A549 treated with GW870086 at 1 μM for 4 hours (cell line): ENCODE measurements at places on chromosomes 2 and 18. TPM values are rescaled to one million over a fixed set of nuclear protein-coding genes. Genes with fewer than 3 reads are reported as not detected.

The BIRC6 gene
- total RNA-seq = 26.3 to 41.7 TPM (median 29.3 TPM) in 5 replicates

The TFPI gene
- 38.7 to 57.3 TPM (median 51.8 TPM) in 5 replicates for total RNA-seq

The TUBA3E gene
- 0.29 to 0.83 TPM (median 0.62 TPM) in 5 replicates for total RNA-seq

The CRYGC gene
- total RNA-seq = not detected in 5 replicates

The SLC9A4 gene
- not detected in 5 replicates for total RNA-seq

The SERPINB2 gene
- 0.07 TPM in 1 of 5 replicates, not detected in the others for total RNA-seq

The SPC25 gene
- total RNA-seq = 17.5 to 23.6 TPM (median 19.1 TPM) in 5 replicates

The CFC1 gene
- 0.09 TPM in 1 of 5 replicates, not detected in the others for total RNA-seq

The ASXL2 gene
- total RNA-seq = 8.5 to 15.6 TPM (median 13.8 TPM) in 5 replicates

The LBX2 gene
- total RNA-seq = 1.8 to 4.3 TPM (median 3.0 TPM) in 5 replicates

The NEU2 gene
- not detected in 5 replicates for total RNA-seq

The ARHGAP28 gene
- 0.02 to 0.08 TPM (median 0.03 TPM) in 3 of 5 replicates, not detected in the others for total RNA-seq

The SLC8A1 gene
- total RNA-seq = 0.23 to 0.39 TPM (median 0.26 TPM) in 5 replicates

The NYAP2 gene
- total RNA-seq = not detected in 5 replicates

The TUBA4B gene
- total RNA-seq = 0.13 to 0.34 TPM (median 0.19 TPM) in 3 of 5 replicates, not detected in the others

The LIMS3 gene
- total RNA-seq = not detected in 5 replicates

The RNF125 gene
- total RNA-seq = 0.19 to 0.42 TPM (median 0.31 TPM) in 5 replicates

The SEMA4F gene
- 8.1 to 12.2 TPM (median 10.4 TPM) in 5 replicates for total RNA-seq

The ASB3 gene
- 9.1 to 12.5 TPM (median 11.9 TPM) in 5 replicates for total RNA-seq

The DCDC2C gene
- 0.19 to 0.68 TPM (median 0.30 TPM) in 3 of 5 replicates, not detected in the others for total RNA-seq

The DSG2 gene
- 43.0 to 68.6 TPM (median 65.3 TPM) in 5 replicates for total RNA-seq

The ALPP gene
- 4.4 to 5.3 TPM (median 4.8 TPM) in 5 replicates for total RNA-seq

The ACMSD gene
- total RNA-seq = not detected in 5 replicates

The RAD51AP2 gene
- total RNA-seq = not detected in 5 replicates

The CYRIA gene
- total RNA-seq = 0.13 to 0.29 TPM (median 0.23 TPM) in 4 of 5 replicates, not detected in the other

The ECEL1 gene
- 0.08 to 0.32 TPM (median 0.23 TPM) in 4 of 5 replicates, not detected in the other for total RNA-seq

The STARD6 gene
- 0.22 TPM in 1 of 5 replicates, not detected in the others for total RNA-seq

The INHA gene
- total RNA-seq = 0.18 to 0.47 TPM (median 0.36 TPM) in 5 replicates

The LOXHD1 gene
- total RNA-seq = not detected in 5 replicates

The FIGN gene
- total RNA-seq = 1.5 to 2.2 TPM (median 2.0 TPM) in 5 replicates

The ACP1 gene
- 191 to 235 TPM (median 209 TPM) in 5 replicates for total RNA-seq

The SOX11 gene
- not detected in 5 replicates for total RNA-seq

The HOXD12 gene
- total RNA-seq = not detected in 5 replicates

The HRH4 gene
- not detected in 5 replicates for total RNA-seq

The SP5 gene
- total RNA-seq = not detected in 5 replicates

The ACOXL gene
- not detected in 5 replicates for total RNA-seq

The GAD1 gene
- total RNA-seq = 0.38 to 0.71 TPM (median 0.53 TPM) in 5 replicates

The TMEM131 gene
- 11.5 to 16.9 TPM (median 13.9 TPM) in 5 replicates for total RNA-seq

The PDE1A gene
- total RNA-seq = 0.15 to 0.19 TPM (median 0.17 TPM) in 4 of 5 replicates, not detected in the other

The CYP27C1 gene
- total RNA-seq = 2.7 to 5.2 TPM (median 4.0 TPM) in 5 replicates

The SERPINB10 gene
- not detected in 5 replicates for total RNA-seq

The CCT4 gene
- 303 to 328 TPM (median 323 TPM) in 5 replicates for total RNA-seq

The MTCL1 gene
- total RNA-seq = 49.9 to 68.0 TPM (median 63.1 TPM) in 5 replicates

The SULT1C4 gene
- not detected in 5 replicates for total RNA-seq
